ENCODE measurements at places on chromosomes 12 and 14.

- DNase-seq, result no peak
These were observed 66.8 kb downstream of the VWF start for GRCh38 chr12:6057700-6058099.

GRCh38 chr14:52021957-52022600 lies 32.7 kb downstream of the RTRAF start:
- DNase-seq, result no peak

DNA sequence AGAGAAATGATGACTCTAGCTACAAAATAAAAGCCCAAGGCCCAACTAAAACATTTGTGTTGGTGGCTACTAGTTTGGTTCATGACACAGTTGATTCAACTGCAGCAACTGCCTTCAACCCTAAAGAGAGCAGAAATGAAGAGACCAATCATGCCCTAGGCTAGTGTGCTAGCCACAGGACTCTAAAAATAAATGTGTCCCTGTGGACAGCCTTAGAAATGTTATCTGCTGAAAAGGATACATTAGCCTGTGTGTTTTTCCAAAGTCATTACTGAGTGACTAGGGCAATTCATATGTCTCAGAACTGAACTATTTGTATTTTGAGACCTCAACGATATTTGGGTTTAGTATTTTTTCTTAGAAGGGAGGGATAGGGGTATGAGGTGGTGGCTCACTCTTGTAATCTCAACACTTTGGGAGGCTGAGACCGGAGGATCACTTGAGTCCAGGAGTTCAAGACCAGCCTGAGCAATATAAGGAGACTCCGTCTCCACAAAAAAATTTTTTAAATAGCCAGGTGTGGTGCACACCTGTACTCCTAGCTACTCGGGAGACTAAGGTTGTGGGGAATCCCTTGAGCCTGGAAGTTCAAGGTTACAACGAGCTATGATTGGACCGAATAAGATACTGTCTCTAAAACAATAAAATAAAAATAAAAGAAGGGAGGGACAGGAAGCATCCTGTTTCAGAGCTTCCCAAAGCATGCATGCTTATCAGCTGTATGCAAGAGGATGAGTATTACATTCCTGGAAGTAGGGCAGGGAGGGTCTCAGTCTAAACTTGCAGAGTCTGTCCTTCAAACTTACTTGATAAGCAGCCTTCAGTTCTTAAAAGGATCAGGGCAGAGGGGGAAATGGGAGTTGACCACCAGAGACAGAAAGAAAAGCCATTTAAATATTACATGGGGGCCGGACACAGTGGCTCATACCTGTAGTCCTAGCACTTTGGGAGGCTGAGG lies 29.6 kb upstream of the NAP1L1 start:
- peak; percentile 62 for DNase-seq

DNA sequence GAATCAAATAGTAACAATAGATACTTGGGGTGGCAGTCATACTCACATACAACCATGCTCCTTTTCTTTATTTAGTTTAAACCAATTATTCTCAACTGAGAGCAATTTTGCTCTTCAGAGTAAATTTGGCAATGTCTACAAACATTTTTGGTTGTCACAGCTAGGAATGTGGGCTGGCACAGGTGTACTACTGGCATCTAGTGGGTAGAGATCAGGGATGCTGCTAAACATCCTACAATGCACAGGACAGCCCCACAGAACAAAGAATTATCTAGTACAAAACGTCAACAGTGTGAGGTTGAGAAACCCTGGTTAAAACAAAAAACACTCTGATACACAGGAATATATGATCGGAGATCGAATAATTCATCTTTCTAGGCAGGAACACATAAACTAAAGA lies 186.5 kb downstream of the NELL2 start:
- no peak for DNase-seq

GRCh38 chr12:15163030-15163976 lies 57.9 kb downstream of the RERG start:
- no peak for DNase-seq

GRCh38 chr12:75892731-75893408 lies 138.7 kb downstream of the PHLDA1 start:
- peak; percentile 84 for DNase-seq

Measured in hematopoietic multipotent progenitor cell treated with erythropoietin and hydrocortisone succinate and interleukin-3 and kit ligand, for 4 days (in vitro differentiated cells).